Stimulated activated CD4-positive, alpha-beta T cell treated with anti-CD3 and anti-CD28 coated beads, TNF-alpha, amount 100 ng/mL, for 4 hours (primary cell): ENCODE measurements at places on chromosomes 6 and 20.

GRCh38 chr6:92623431-92623830, 795.9 kb downstream of the EPHA7 start:
- no peak for DNase-seq

GRCh38 chr20:36929290-36929689, 22.2 kb downstream of the SAMHD1 start:
- no peak for DNase-seq

DNA sequence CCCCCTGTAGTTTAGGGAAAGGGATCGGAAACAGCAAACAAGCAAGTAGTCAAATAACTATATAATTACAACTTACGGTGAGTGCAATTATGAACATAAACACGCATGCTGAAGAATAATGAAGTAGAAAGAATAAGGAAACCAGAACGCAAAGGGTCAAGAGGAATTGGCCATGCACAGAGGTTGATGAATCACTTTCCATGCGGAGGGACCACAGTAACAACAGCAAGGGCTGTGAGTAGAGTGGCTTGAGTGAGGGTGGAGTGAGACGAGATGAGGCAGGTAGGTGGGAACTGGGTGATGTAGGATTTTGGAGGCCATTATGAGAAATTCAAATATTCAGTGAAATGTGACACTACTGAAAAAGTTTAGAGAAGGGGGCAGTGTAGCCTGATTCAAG, 112.2 kb upstream of the LAMP5 start:
- DNase-seq, result no peak

GRCh38 chr6:96110878-96111277, 95.1 kb downstream of the FUT9 start:
- no peak for DNase-seq

DNA sequence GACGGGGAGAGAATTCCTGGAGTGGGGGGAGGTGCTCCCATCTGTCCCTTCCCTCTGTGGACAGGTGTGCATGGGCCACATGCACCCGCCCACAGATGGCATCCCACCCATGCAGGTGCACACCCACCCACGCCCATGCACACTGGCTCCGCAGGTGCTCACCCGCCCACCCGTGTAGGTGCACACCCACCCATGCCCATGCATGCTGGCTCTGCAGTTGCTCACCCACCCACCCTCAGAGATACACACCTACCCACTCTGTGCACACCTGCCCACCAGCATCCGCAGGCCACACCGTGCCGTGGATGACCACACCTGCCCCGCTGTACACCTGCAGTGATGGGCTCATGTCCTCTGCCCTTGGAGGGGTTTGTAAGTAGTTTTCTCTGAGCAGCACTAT, 132.0 kb downstream of the PHACTR3 start:
- DNase-seq, result no peak

DNA sequence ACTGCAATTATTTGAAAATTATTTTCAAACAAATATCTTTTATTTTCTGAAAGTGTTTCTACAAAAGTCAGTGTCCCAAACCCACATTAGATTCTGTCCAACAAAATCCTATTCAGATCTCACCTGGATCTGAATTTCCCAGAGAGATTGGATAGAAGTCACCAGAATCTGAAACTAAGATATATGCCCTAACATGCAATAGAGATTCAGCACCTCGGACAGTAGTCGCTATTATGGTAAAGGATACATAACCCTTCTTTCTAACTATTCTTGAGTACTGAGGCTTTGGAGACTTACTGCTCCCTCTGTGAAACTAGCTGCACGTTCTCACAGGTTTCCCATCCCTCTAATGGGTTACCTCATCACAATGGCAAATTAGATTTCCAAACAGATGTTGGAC, 151.4 kb downstream of the ID4 start:
- DNase-seq, result no peak

GRCh38 chr20:37417617-37418467, 71.9 kb downstream of the SRC start:
- no peak for DNase-seq

GRCh38 chr6:70668499-70668812, 773 bp downstream of the SMAP1 start:
- DNase-seq, result no peak

DNA sequence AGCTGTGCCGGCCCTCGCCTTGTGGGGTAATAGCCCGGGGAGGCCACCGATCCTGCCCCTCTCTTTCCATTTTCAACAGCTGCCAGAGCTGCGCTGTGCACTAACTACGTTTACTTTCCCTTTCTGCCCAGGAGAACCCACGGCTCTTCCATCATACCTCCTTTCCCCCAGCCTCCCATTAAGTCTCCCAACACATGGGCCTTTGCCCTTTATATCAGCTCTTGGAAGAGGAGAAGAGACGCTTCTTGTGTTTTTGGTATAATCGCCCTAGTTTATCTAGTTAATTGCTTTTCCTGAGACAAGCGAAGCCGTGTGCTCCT, 637 bp downstream of the UBR2 start:
- DNase-seq, result no peak

DNA sequence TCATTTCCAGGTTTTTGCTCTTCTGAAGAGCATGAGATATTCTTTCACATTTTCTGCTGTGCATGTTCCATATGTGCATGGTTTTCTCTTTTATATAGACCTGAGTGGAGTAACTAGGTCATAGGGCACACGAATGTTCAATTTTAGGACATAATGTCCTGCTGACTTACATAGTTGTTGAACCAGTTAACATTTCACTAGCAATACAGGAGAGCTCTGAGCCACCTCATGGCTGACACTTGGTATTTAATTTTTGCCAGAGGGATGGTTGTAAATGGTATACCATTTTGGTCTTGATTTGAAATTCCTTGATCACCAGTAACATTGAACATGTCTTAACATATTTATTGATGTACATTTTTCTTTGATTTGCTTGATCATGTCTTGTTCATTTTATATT, 38.3 kb downstream of the IGF2R start:
- no peak for DNase-seq

- DNase-seq, result peak; percentile 41
Observed at GRCh38 chr6:118776607-118777549, 117.1 kb upstream of the ASF1A start.

- DNase-seq, result no peak
Observed at GRCh38 chr6:99282479-99283062, 66.9 kb downstream of the FAXC start.

GRCh38 chr6:140857739-140858380, 1274.9 kb upstream of the GJE1 start:
- DNase-seq, result no peak

- DNase-seq, result no peak
Observed at GRCh38 chr6:154689493-154690255, 43.5 kb upstream of the SCAF8 start.

GRCh38 chr6:14642842-14643241, 525.3 kb downstream of the CD83 start:
- DNase-seq, result no peak
